Stimulated activated CD8-positive, alpha-beta memory T cell treated with anti-CD3 and anti-CD28 coated beads, Interleukin-15, amount 100 ng/mL, for 48 hours (primary cell): ENCODE measurements at places on chromosomes 4 and X.

DNA sequence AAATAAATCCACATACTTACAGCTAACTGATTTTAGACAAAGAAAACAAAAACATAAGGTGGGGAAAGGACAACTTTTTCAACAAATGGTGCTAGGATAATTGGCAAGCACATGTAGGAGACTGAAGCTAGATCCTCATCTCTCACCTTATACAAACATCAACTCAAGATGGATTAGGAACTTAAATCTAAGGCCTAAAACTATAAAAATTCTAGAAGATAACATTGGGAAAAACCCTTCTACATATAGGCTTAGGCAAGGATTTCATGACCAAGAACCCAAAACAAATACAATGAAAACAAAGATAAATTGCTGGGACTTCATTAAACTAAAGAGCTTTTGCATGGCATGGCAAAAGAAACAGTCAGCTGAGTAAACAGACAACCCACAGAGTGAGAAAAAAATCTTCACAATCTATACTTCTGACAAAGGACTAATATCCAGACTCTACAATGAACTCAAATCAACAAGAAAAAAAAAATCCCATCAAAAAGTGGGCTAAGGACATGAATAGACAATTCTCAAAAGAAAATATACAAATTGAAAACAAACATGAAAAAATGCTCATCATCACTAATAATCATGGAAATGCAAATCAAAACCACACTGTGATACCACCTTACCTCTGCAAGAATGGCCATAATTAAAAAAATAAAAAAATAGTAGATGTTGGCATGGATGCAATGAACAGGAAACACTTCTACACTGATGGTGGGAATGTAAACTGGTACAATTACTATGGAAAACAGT, 14.1 kb upstream of the AFP start:
- no peak for DNase-seq

- DNase-seq, result no peak
Measured at GRCh38 chr4:172996571-172997216, 171.9 kb upstream of the GALNT7 start.

DNA sequence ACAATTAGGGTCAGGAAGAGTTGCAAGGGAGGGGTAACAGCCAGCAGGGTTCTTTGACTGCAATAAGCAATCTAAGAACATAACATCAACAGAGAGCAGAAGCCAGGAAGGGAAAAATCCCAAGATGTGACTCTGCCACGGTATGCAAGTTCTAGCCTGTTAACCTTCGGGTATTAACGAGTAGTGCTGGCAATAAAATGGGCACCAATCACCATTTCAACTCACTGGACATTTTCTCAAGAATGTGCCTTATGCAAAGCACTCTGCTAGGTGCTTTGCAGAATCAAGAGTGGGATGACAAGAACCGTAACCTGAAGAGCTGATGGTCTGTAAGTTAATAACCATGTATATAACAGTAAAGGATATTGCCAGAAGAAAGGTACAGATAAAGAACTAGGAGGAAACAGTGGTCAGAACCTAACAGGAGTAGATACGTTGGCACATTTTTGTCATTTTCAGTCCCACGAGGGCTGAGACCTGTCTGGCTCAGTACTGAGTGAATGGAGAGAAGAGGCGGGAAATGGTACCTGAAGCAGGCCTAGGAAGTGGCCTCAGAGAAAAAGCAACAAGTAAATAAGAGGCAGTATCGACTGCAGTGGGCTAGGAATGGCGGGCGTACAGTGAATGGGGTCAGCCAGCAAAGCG, 2.7 kb downstream of the ELOVL6 start:
- no peak for DNase-seq

DNA sequence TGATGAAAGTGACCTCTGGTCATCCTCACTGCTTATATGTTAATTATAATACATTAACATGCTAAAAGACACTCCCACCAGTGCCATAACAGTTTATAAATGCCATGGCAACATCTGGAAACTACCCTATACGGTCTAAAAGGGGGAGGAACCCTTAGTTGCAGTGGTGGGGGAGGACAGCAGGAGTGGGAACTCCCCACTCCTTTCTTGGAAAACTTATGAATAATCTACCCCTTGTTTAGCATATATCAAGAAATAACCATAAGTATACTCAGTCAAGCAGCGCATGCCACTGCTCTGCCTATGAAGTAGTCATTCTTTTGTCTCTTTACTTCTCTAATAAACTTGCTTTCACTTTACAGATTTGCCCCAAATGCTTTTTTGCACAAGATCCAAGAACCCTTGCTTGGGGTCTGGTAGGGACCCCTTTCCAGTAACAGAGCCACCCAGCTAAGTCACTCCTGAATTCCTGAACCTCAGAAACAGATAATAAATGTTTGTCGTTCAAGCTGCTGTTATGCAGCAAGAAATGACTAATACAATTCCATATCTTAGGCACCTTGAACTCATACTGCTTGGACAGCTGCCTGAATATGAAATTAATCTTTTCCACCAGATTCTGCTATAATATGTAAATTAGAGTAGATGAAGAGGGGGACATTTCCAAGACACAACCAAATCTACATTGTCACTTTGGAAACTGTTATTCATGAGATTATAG, 14.4 kb upstream of the REPS2 start:
- no peak for DNase-seq
